ENCODE measurements at places on chromosomes 3 and 15.

GRCh38 chr3:77837456-77838025 is 797.6 kb downstream of the ROBO2 start:
- no peak for DNase-seq

- no peak for DNase-seq
Observed at GRCh38 chr3:191775451-191776233, 314.7 kb downstream of the PYDC2 start.

GRCh38 chr3:193970773-193971206 is 165.2 kb upstream of the HES1 start:
- DNase-seq = peak; percentile 43

DNA sequence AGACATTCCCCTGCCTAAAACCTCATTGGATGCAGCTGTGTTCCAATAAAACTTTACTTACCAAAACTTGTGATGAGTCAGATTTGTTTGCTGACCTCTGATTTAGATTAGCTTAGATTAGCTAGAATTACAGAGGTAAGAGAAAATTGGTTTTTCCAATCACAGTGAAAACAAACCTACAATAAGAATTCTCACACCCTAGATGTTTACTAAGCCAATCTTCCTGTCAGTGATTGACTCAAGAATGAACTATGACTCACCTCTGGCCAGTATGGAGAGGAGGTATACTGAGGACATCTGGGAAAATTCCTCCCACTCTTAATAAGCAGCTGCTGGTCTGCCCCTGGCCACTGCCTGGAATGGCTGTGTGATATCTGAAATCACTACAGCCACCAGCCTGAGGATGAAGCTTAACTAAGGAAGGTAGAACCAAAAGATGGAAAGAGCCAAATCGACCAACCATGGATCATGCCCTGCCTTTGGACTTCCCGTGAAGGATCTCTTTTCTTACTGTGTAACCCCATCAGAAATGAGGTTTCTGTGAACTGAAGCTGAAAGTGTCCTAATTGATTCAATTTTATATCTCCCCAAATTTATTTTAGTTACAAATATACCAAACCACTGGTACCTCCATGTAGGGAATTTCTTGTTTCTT is 19.0 kb upstream of the GHSR start:
- DNase-seq = no peak

DNA sequence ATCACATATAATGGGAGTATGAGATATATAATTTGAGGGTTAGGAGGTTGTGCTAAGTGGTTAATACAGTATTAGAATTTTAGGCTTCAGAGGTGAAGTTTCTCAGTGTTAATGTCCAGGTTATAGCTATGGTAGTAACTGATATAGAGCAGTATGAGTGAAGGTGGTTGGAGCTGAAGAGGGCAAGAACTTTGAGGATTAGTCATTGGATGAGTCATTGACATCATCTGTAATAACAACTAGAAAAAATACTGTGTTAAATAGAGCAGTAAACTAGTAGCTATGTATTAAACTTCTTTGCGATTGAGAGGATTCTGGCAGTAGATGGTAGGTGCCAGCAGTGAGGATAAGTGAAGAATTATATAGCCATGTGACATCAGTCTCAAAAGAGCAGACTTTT is 47.5 kb upstream of the EIF3J start:
- DNase-seq = no peak

- no peak for DNase-seq
Observed at GRCh38 chr15:29698030-29698701, 124.1 kb downstream of the TJP1 start.

- no peak for DNase-seq
Observed at GRCh38 chr3:122589297-122589696, 11.8 kb downstream of the PARP15 start.

- DNase-seq = no peak
Observed at GRCh38 chr3:159245871-159246270, 444.0 kb downstream of the MFSD1 start.

DNA sequence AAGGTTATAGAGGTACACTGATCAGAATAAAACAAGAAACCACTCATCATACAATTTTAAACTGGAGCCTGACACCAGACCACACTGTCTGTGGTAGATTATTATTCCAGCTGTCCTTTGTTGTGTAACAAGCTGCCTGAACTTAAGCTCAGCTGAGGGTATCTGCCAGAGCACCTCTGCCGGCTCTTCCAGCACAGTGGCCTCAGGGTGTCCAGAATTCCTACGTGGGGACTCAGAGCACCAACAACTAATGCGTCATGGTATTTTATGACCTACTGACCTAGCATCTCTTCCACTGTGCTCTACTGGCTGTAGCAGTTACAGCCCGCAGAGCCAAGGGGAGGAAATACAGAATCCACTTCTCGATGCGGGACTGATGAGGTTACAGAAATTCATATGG is 15.6 kb upstream of the RAF1 start:
- no peak for DNase-seq

GRCh38 chr15:90414408-90415028 is 26.5 kb downstream of the IQGAP1 start:
- no peak for DNase-seq

GRCh38 chr3:106281221-106281620 is 412.4 kb upstream of the CBLB start:
- no peak for DNase-seq

DNA sequence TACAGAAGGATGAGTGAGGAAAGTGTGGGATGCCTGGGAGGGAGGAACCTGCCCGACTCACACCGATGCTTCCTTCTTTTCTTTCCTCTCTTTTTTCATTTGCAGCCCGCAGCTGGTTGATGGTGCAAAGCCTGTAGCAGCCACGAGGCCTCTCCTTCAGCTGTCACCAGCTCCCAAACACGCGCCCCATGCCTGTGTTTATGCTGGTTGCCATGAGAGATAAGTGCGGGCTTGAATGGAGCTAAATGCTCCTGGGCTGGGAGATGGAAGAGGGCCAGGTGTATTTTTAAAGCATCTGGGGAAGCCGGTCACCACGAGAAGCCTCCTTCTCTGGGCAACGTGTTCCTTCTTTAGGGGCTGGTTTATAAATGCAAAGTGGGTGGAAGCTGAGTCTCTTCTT is 9.3 kb downstream of the COLQ start:
- no peak for DNase-seq

DNA sequence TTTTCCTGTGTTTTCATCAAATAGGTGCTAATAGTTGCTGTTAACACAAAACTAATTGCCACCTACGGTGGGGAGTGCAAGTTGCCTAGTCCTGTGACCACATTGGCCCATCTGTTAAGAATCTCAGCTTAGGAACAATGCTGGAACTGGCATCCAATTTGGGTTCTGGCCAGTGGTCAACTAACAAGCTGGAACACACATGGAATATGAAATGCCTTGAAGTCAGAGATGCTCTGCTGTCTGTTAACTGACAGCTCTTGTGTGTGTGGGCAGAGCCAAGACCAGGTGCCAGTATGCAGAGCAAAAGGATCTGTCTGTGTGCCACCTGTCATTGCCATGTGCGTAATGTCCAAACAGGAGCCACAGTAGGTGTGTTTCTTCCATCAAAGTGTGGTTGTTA is 460.8 kb downstream of the ROBO2 start:
- no peak for DNase-seq

GRCh38 chr15:79816571-79816970 is 80.2 kb downstream of the MTHFS start:
- peak; percentile 83 for DNase-seq

GRCh38 chr3:128723477-128723876 is 2.5 kb upstream of the RAB7A start:
- DNase-seq = no peak

- DNase-seq = peak; percentile 47
Observed at GRCh38 chr15:75578173-75578947, 755 bp downstream of the PTPN9 start.

GRCh38 chr3:174325834-174326700 is 533.1 kb upstream of the NAALADL2 start:
- DNase-seq = no peak

- no peak for DNase-seq
Observed at GRCh38 chr3:81363816-81364215, 397.6 kb downstream of the GBE1 start.

GRCh38 chr15:29652595-29652994 is 169.7 kb downstream of the TJP1 start:
- no peak for DNase-seq

DNA sequence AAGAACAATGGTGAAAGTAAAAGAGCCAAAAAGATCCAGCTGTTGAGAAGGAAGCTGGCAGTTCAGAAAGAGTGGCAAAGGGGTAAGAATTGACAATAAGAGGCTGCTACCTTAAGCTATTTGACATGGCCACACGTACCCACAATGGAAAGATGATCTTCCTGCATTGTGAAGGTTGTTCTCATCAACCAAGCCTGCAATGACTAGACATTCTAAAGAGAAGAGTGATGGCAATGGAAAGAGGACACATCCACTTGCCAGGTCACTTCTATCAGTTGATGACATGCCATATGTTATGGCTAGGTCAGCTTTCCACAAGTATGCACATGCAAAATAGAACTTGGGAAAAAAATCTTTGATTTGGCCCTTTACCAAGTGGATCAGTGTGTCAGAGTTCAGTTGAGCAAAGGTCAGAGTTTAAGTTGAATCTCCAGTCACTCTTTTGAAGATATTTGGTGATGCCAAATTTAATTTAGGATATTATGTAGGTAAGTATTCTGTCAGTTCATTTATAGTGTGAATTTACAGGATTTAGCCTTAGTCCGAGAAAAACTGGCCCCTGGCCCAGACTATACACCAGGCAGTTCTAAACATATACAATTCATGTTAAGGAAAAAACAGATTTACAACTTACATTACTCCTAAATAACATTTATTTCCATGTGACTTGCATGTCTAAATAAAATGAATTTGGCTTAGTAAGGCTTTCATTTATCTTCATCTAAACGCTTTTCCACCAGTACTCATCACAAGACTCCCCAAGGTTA is 104.9 kb upstream of the FLNB start:
- no peak for DNase-seq

DNA sequence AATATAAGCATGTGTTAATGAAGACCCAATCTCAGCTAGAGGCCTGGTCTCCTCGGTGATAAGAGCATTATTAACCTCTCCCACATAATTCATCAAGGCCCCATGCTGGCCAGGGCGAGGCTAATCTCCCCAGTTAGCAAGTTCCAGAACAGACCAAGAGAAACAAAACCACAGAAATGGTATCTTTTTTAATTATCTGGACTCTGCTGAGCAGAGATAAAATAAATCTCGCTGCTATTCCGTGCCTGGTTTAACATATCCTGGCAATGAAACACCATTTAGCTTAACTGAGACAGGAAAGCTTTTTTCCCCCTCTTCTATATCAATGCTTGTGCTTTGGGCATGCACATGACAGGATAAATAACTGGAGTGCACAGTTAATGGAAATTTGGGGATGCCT is 72.5 kb upstream of the ARHGEF3 start:
- peak; percentile 33 for DNase-seq

DNA sequence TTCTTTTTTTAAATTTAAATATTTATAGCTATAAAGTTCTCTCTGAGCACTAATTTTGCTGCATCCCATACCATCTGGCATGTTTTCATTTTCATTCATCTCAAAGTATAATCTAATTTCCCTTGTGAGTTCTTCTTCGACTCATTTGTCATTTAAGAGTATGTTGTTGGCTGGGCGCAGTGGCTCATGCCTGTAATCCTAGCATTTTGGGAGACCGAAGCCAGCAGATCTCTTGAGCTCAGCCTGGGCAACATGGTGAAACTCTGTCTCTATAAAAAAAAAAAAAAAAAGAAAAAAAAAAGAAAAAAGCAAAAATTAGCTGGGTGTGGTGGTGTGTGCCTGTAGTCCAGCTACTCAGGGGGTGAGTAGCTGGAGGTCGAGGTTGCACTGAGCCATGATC is 34.8 kb downstream of the MAP1A start:
- no peak for DNase-seq

- DNase-seq = no peak
Observed at GRCh38 chr3:29267226-29267625, 13.6 kb upstream of the RBMS3 start.

DNA sequence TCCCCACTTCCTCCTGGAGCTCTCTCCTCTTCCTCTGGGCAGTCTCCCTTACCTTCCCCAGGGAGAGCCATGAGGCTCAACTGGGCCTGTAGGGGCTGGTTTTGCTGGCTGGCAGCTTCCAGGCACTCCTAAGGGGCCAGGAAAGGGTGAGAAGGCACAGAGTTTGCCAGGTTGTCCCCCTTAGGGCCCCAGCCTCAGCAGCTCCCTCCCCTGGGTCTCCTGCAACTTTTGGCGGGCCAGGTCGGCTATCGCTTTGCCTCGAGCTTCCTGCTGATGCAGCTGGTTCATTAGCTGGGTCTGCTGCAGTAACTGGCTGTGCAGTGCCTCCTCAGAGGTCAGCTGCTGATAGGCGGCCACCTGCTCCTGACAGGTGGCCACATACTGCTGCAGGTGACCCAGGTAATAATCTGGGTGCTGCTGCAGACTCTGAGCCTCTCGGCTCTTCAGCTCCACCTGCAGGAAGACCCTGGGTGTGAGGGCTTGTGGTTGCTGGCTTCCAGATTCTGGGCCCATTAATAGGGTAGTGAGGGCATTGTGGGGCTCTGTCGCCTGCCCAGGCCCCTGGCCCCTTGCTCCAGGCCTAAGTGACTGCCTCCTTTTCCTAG is 29.7 kb upstream of the OR4F6 start:
- DNase-seq = no peak

DNA sequence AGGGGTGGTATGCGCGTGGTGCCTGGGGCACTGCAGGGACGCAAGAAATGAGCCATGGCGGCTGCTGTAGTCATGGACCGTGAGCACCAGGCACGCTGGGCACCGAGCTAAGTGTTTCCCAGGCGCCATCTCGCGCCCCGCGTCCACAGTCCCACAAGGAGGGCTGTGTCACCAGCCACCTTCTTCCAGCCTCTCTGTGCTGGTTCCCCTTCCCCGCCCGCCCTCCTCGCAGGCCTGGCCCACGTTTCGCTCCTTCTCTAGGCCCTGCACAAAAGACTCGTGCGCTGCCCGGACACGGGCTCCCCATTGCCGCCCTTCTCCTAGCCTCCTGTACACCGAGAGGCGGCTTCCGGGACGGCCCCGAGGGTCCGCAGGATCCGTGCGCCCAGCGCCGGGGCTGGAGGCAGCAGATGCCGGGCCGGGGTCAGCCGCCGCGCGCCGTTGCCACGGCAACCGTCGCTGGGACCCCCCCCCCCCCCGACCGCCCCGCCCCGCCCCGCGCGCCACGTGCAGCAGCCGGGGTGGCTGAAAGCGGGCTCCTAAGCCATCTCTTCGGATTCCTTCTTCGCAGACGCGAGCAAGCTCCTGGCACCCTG is 113.4 kb downstream of the SRGAP3 start:
- no peak for DNase-seq

DNA sequence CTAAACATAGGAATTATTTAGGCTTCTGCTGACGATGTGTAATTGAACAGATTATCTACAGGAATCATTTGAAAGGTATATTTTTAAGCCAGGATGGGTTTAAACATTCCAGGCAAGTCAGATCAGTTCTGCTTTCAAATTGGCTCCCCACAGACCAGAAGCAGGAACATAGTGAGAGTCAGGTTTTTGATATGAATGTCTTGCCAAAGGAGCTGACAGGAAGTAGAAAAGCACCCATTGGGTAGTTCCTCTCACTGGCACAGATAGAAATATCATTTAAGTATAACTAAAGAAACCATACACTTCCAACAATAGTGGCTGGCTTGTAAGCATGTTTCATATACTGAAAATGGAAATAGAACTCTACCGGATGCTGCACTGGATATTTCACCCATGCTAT is 95.2 kb downstream of the CLDN1 start:
- DNase-seq = no peak
